ENCODE measurements at places on chromosomes 12 and 14.

GRCh38 chr12:24718617-24719016, 230.3 kb downstream of the BCAT1 start:
- no peak for DNase-seq

DNA sequence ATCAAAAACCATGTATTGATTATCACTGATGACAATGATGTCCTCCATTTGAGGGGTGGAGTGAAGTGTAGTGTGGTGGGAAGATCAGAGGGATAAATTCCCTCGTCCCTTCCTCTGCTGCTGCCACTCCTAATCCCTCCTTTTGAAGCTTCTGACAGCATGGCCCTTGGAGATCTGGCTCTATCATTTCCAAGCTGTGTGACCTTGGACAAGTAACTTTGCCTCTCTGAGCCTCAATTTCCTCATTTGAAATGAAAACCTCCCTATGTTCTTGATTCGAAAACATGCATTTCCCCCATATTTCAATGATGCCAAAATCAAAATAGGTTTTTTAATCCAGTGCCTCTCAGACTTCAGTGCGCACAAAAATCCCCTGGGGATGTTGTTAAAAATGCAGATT, 231.6 kb downstream of the RBM19 start:
- no peak for DNase-seq

DNA sequence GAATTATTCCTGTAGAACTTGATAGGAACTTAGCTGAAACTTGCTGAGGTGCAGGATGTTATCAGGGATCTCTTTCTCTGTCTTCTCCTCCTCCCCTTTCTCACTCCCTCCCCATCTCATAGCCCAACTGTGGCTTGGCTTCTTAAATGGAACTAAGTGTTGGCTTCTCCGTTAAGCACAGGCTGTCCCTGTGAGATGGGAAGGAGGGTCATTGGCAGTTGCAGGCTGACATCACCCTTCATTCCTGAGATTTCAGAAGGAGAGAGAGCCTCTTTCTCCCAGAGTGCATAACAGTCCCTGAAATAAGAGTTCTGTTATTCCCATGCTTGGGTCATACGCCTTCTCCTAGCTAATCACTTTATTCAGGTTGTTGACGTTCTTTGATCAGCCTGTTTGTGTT, 162.0 kb downstream of the UNC79 start:
- DNase-seq: no peak

GRCh38 chr12:103012884-103013283, 55.4 kb downstream of the ASCL1 start:
- no peak for DNase-seq

DNA sequence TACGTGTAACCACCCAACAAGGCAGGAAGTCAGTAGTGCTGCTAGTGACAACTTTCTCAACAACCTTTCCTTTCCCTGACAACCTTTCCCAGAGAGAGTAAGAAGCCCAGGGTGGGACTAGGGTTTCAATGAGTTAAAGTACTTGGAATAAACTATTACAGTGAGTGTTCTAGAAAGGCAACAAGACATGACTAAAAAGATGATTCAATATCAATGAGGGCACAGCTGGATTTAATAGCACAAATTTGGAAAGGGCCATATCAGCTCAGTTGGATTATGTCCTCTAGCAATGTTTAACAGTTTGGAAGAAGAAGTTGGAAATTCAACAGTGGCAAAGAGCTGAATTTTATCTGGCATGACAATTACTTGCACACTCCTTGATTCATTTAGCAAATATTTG, 90.4 kb upstream of the GRIN2B start:
- DNase-seq: no peak

GRCh38 chr14:69675245-69675583, 63.8 kb downstream of the SUSD6 start:
- no peak for DNase-seq
